ENCODE measurements at places on chromosomes 1 and 21.

- DNase-seq, result peak; percentile 48
These were observed 7.0 kb downstream of the KCNAB2 start for GRCh38 chr1:6052543-6053205.

DNA sequence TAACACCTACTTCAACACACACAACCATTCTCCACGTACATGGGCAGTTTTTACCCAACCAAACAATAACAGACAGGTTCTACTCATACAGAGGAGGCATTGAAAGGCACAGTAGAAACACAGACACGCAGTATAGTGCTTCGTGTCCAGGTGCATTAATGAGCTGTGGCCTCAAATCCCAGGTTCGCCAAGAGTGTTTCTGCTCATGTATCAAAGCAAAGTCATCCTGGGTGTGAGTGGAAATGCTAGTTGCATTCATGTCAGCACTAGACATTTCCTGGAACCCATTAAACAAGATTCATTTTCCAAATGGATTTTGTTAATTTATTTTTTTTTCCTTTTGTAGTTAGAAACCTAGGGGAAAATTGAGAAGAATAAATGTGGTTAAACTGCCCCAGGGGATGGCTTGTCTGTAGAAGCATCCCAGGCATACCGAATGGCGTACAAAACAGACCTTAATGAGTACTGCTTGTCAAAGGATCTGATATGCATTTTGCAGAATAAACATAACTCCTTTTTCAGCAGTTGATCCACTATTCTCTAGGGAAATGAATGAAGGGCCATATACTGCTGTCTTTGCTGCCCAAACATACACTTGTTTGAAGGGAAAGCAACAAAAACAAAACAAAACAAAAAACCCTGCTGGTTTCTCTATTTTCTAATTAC lies 298.6 kb upstream of the ST6GALNAC5 start:
- no peak for DNase-seq

DNA sequence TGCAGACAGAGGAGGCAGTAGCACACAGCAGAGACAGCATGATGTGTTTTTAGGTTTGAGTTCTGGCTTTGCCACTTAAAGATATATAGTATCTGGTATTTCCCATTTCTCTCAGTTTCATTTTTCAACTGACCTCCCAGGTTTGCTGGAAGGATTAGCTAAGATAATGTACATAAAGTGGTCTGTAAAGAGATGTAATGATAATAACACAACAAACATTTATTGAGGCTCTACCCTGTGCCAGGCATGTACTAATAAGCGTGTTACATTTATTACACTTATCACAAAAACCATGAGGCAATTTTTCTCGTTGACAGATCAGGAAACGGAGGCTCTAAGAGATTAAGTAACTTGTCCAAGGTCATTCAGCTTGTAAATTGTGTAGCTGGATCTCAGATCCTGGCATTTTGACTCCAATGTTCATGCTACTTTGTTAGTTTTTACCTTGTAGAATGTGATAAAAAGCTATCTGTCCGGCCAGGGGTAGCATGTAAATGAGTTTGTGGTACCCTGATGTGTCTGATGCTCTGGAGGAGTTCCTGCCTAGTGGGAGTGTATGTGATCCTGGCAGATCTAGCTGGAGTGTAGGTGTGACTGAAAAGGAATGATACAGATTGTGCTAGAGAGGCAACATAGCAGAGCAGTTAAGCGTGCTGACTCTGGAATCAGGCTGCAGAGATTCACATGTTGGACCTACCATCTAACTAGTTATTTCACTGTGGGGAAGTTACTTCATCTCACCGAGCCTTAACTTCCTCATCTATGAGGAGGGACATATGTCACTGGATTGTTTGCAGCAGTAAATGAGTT lies 146.6 kb downstream of the VPS13D start:
- no peak for DNase-seq

DNA sequence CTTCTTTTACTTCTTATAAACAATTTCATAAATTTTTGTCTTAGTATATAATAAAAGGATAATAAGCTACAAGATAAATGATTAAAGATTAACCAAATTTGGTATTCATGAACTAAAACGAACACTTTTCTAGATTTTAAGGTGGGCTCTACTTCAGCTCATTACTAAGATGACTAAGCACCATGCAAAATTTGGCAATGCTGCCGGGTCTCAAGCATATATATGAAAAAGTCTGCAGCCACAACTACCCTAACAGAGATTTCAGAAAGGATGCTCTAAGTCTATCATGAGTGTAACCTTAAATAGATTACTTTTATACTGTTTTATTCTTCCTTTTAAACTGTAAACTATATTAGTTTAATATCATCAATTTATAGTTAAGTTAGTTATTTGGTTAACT lies 47.8 kb downstream of the BRWD1 start:
- no peak for DNase-seq

DNA sequence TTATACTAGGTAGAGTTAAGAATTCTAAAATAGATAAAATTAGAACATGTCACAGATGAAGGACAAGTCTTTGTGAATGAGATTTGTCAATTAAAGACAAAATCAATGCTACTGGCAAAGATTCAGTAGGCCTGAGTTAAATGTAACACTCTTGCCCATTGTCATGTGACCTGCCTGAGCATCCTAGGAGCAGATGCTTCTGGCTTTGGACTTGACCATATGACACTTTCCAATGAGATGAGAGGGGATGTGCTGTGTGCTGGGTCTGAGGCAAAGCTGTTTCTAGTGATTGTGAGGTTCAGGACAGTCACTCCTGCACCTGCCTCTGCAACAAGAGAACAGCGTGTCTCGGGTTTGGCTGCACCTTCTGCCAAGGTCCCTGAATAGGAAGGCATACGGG lies 144.9 kb downstream of the HIVEP3 start:
- DNase-seq, result no peak

GRCh38 chr1:219900201-219900600 lies 28.2 kb downstream of the SLC30A10 start:
- no peak for DNase-seq

DNA sequence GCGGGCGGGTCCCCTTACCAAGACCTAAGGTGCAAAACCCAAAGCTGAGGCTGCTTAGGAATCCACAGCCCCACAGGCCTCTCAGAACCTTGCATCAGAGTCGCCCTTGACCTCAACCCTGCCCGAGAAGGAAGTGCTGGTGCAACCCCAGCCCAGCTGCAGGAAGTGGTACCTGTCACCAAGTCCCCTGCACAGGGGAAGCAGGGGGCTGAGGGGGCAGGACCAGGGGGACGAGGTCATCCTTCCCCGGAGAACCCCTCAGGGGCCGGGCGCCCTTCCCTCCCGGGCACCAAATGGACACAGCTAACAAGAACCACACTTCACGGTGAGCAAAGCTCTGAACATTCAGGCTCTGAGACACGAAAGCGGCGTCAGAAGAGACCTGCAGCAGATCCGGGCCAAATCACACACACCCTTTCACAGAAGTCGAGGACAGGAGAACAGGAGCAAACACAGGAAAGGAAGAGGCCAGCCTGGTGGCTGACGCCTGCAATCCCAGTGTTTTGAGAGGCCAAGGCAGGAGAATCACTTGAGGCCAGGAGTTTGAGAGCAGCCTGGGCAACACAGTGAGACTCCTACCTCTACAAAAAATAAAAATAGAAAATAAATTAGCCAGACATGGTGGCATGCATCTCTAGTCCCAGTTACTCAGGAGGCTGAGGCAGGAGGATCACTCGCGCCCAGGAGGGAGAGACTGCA lies 6.4 kb downstream of the ITGB2 start:
- no peak for DNase-seq

GRCh38 chr1:184310157-184310819 lies 76.5 kb upstream of the C1orf21 start:
- no peak for DNase-seq

DNA sequence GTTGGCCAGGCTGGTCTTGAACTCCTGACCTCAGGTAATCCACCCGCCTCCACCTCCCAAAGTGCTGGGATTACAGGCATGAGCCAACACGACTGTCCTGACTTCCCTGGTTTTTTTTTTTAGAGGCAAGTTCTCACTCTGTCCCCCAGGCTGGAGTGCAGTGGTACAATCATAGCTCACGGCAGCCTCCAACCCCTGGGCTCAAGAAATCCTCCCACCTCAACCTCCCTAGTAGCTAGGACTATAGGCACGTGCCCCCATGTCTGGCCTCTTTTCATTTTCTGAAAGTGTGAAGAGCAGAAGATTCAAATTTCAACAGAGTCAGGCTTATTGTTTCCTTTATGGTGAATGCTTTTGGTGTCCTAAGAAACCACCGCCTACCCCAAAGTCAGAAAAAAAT lies 21.7 kb upstream of the SOX13 start:
- no peak for DNase-seq

GRCh38 chr1:246727594-246727993 lies 3.4 kb downstream of the SCCPDH start:
- no peak for DNase-seq

DNA sequence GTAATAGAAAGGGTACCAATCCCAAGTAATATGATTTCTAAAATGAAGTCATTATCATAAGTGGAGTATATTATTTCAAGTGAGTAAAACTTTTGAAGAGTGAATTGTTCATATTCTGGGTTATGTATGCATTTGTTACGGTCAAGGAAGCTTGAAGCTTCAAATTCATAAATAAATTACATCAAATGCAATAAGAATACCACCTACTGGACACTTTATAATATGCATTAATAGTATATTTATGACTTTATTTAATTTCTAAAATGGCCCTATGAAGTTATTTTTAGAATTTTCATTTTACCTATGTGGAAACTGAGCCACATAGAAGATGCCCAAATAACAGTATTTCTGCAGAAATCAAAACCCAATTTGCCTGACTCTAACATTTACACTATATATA lies 260.6 kb downstream of the SMYD3 start:
- DNase-seq, result no peak

GRCh38 chr1:15949453-15950245 lies 26.3 kb downstream of the ZBTB17 start:
- no peak for DNase-seq

DNA sequence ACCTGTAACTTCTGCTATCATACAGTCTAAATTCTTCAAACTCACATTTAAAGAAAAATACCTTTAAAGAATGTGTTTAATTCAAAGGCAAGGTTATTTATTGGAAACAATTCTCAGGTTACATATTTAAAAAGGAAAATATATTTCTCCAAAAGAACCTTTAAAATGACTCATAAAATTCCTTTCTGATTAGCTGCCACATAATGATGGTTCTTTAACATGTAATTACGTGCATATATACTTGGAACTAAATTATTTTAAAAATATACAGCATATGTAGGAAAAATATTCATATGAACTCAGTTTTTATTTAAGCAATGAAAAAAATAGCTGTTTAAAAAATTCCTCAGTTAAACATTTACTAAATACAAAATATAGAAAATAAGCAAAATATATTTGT lies 173.6 kb downstream of the COP1 start:
- DNase-seq, result no peak

DNA sequence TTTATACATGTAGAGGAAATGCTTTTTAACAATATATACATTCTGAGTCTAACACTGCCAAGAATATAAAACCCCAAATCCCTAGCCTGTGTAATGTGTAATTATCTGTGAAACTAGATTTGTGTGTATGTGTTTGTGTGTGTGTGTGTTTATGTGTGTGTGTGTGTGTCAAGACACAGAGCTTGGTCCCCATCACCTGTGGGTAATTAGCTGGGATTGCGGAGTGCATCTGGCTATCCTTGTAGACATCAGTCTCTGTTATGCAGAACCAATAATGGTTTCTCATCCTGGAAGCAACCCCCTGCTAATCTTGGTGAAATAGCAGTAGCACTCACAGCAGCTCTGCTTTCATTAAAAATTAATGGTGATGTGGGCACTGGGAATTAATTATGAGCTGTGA lies 26.3 kb upstream of the ST6GALNAC3 start:
- DNase-seq, result no peak

GRCh38 chr1:29664711-29665110 lies 428.4 kb downstream of the PTPRU start:
- DNase-seq, result no peak

Data from iPS DF 19.7 (cell line).